ENCODE measurements at places on chromosomes 13 and 19. TPM values are rescaled to one million over a fixed set of nuclear protein-coding genes. Genes with fewer than 3 reads are reported as not detected.

- DNase-seq, result peak; percentile 38
These were observed 41.8 kb upstream of the ZNF429 start for GRCh38 chr19:21463449-21464105.

PAK4 gene
- 19.2 TPM for polyA plus RNA-seq

DNA sequence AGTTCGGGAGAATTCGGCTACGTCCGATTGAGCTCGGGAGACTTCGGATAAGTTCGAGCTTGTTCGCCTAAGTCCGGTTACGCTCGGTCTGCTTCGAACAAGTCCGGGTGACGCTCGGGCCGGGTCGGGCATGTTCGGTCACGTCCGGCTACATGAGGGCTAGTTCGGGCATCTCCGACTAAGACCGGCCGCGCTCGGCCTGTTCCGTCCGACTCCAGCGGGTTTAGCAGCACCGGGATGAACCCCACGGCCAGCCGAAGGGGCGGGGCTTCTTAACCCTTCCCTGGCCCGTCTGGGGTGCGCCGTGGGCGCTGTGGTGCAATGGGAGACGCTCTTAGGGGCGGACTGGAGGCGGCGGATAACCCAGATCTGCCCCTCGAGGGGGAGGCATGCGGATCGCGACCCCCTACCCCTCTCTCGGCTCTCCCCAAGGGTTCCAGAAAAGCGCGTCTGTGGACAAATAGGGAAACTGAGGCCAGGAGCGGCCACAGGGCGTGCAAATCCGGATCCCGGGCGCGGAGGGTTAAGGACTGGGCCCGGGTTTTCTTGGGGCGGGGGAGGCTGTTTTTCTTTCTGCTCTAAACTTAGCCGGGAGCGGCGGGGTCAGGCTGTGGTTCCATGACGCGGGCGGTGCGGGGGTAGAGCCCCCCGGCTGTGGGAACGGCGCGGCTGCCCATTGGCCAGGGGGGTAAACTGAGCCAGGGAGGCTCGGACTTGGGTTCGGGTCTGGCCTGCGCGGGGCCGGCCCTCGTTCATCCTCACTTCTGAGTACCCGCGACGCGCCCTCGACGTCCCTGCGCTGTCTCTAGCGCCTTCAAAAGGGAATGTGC, 1.5 kb downstream of the PDE4C start:
- peak; percentile 99 for DNase-seq

DNA sequence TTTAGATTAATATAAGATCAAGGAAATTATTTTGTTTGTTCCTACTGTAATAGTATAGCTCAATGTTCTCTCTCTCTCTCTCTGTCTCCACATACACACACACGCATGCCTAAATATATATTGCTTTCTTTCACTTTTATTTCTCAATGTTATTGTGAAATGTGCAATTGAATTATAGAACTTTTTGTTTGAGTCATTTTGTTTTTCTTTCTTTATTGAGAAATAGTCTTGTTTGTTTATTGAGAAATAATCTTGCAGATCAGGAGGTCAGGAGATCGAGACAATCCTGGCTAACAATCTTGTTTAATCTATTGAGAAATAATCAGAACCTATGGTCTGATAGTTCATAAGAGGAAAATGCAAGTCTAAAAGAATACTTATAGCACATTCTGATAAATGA, 1581.3 kb downstream of the EFNB2 start:
- no peak for DNase-seq

- DNase-seq, result no peak
These were observed 11.9 kb downstream of the MARK4 start for GRCh38 chr19:45263013-45263412.

GRCh38 chr13:32616883-32617511, 30.7 kb downstream of the PDS5B start:
- no peak for DNase-seq

ZNF541 gene
- 0.88 TPM for polyA plus RNA-seq

- no peak for DNase-seq
These were observed 3.3 kb downstream of the FCGRT start for GRCh38 chr19:49515767-49516166.

DNA sequence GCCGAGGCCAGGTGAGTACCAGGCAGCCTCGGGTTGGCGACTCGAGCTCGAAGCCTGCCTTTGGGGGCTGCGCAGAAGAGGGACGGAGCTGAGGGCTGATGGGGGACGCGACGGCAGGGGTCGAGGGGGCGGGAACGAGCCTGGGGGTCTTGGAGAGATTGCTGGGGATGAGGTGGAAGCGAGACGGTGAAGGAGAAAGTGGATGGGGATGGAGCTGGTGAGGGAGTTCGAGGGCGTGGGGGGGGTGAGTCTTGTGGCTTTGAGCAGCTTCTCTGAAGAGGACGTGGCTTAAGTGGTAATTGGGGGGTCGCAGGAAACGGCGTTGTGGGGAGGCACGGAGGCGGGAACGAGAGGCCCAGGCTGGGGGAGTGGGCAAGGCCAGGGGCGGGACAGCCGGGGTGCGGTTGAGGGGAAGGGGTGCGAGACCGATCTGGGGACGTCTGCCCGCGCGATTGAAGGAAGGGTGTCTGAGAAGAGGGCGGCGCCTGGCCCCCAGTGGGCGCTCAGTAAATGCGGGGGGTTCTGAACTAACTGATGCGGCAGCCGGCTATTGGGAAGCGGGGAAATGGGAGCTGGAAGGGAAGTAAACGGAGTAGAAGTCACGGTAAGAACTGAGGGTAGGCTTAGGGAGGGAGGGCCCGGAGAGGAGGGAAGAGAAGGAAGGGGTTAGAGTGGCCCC, 426 bp downstream of the MYO9B start:
- DNase-seq, result peak; percentile 49

ENOX1 gene
- polyA plus RNA-seq, result 2.1 TPM

Measured in heart right ventricle (tissue), 16 donors.